Sigmoid colon (tissue), 7 donors: ENCODE measurements at places on chromosomes 5 and 9. TPM values are rescaled to one million over a fixed set of nuclear protein-coding genes. Genes with fewer than 3 reads are reported as not detected.

Gene SPARC
- polyA plus RNA-seq = 47.6 TPM

Gene HINT1
- polyA plus RNA-seq = 744 TPM

Gene C7
- 131 TPM for polyA plus RNA-seq

Gene HAND1
- not detected for polyA plus RNA-seq

Gene PKD2L2
- not detected for polyA plus RNA-seq

Gene OR1J2
- polyA plus RNA-seq = not detected

Gene TSSK1B
- not detected for polyA plus RNA-seq

Gene SMC5
- 11.4 TPM for polyA plus RNA-seq

Gene SUSD3
- 0.92 TPM for polyA plus RNA-seq

Gene UGT3A1
- not detected for polyA plus RNA-seq

DNA sequence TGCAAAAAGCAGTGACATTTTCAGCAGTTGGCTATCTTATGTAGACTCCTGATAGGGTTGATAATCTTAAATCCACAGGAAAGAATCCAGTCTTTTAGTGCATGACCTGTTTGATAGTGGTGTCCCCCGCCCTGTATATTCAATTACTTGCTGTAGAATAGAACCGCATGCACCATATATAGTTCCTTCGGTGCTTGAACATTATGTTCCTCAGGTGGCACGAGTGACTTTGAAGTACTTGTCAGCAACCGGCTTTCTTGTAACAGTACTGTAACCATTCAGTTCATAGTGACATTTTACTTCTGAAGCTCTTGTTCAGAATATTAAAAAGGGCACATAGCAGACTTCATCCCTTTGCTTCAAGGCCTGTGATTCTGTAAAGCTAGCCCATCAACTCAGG is 163.2 kb upstream of the KLF9 start:
- H3K27me3 ChIP-seq = no peaks in the 10 kb centered on the region
- no peak for DNase-seq
- H3K36me3 ChIP-seq = no peaks in the 10 kb centered on the region
- H3K27ac ChIP-seq = peak overlapping the region; percentile 63

DNA sequence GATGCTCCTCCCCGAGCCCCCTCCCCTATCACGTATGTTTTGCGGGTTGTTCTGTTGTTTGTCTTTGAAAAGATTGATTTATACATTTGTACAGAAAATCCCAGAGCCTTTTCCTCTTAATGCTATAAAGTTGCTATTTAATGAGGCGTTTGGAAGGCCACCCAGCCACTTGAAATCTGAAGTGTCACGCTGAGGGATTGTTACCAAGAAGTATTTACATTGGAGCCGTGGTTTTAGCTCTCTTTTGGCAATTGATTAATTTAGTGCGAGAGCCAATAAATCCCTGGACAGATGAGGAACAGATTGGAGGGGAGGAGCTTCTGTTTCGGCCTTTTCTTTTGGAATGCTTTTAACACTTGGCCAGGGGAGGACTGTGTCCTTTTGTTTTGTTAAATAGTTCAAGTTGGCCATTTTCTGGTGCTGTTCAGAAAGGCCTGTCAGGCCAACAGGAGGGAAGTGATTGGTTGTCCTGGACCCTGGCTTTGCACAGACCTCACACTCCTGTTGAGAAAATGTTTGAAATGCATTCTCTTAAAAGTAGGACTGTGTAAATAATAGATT is 250.2 kb downstream of the PDZD2 start:
- no peak overlapping the region for H3K4me3 ChIP-seq
- H3K36me3 ChIP-seq = no peaks in the 10 kb centered on the region
- H3K27ac ChIP-seq = peak overlapping the region; percentile 16

GRCh38 chr9:93057703-93058354 is 672 bp upstream of the SUSD3 start:
- H3K27ac ChIP-seq = no peak overlapping the region
- H3K27me3 ChIP-seq = no peaks in the 10 kb centered on the region
- H3K36me3 ChIP-seq = no peaks in the 10 kb centered on the region
- peaks cover 17% of the 10 kb centered on the region for H3K4me1 ChIP-seq

DNA sequence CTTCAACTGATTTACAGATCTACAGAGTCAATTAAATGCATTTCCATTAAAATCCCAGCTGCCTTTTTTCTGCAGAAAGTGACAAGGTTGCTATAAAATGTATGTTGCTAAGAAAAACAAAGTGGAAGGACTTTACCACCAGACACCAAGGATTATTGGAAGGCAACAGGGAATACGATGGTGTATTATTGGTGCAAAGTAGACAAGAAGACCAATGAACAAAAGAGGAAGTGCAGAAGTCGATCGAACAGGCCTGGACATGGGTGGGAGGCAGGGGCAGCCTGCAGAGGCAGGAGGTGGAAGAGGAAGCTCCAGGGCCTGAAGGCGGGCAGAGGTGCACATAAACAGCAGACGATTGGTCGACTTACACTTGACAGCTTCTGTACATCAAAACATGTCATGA is 10.6 kb upstream of the SLC6A19 start:
- H3K27ac ChIP-seq = no peak overlapping the region
- no peak for DNase-seq
- no peaks in the 10 kb centered on the region for H3K36me3 ChIP-seq
- H3K4me1 ChIP-seq = no peaks in the 10 kb centered on the region

- H3K4me3 ChIP-seq = no peak overlapping the region
- no peak for DNase-seq
- H3K4me1 ChIP-seq = no peaks in the 10 kb centered on the region
- H3K27ac ChIP-seq = no peak overlapping the region
- no peaks in the 10 kb centered on the region for H3K27me3 ChIP-seq
These were observed 27.9 kb upstream of the GLDC start for GRCh38 chr9:6673326-6674025.

- H3K36me3 ChIP-seq = peaks cover 12% of the 10 kb centered on the region
- no peaks in the 10 kb centered on the region for H3K4me1 ChIP-seq
- no peak overlapping the region for H3K27ac ChIP-seq
- no peak for DNase-seq
- H3K27me3 ChIP-seq = no peaks in the 10 kb centered on the region
- H3K4me3 ChIP-seq = no peak overlapping the region
These were observed 111.1 kb downstream of the WNK2 start for GRCh38 chr9:93295031-93295430.

- H3K27me3 ChIP-seq = no peaks in the 10 kb centered on the region
- H3K27ac ChIP-seq = no peak overlapping the region
- no peaks in the 10 kb centered on the region for H3K36me3 ChIP-seq
- H3K4me3 ChIP-seq = no peak overlapping the region
- no peaks in the 10 kb centered on the region for H3K4me1 ChIP-seq
These were observed 439.9 kb upstream of the KLF4 start for GRCh38 chr9:107929443-107929842.

DNA sequence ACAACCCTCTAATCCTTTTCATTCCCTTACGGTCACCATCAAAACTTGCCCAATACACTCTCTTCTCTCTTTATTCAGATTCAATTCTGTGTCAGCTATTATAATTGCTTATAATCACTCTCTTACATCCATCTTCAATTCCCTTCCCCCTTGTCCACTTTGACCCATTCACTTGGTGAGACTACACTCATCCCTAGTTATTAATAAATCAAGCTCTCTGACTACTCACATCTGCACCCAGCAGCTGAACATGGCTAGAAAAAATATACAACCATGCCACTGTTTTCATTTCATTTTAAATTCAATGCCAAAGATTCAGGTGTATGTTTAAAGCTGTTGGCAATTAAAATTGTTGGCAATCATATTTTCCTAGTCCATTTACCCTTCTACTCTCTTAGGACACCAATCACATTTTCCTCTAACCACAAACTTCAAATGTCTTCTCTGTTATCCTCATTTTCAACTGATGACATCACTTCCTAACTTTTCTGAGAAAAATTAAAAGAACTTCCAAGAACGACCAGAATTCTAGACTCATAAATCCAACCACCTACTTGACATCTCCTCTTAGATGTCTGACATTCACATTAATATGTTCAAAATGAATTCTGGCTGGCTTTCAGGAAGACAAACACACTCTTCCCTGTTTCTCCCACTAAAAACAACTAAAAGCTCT is 5.5 kb downstream of the C5orf15 start:
- no peak for DNase-seq
- no peaks in the 10 kb centered on the region for H3K27me3 ChIP-seq
- H3K36me3 ChIP-seq = no peaks in the 10 kb centered on the region
- no peak overlapping the region for H3K4me3 ChIP-seq
- H3K4me1 ChIP-seq = peaks cover 12% of the 10 kb centered on the region
- no peak overlapping the region for H3K27ac ChIP-seq

DNA sequence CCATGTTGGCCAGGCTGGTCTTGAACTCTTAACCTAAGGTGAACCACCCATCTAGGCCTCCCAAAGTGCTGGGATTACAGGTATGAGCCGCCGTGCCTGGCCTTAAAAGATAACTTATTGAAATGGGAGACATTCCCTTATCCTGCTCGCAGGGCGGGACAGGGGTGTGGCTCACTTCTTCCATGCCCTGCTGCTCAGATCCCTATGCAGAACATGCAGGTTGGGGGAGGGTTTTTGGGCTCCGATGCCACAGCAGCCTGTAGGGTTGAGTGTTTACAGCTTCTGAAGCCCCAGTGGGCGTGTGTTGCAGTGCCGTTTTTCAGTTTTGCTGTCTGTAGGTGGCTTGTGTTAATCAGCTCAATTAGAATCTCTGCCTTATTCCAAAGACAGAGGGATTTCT is 108.0 kb upstream of the BRINP1 start:
- DNase-seq = peak; percentile 61
- no peak overlapping the region for H3K27ac ChIP-seq
- no peak overlapping the region for H3K4me3 ChIP-seq
- H3K27me3 ChIP-seq = no peaks in the 10 kb centered on the region
- H3K4me1 ChIP-seq = no peaks in the 10 kb centered on the region

DNA sequence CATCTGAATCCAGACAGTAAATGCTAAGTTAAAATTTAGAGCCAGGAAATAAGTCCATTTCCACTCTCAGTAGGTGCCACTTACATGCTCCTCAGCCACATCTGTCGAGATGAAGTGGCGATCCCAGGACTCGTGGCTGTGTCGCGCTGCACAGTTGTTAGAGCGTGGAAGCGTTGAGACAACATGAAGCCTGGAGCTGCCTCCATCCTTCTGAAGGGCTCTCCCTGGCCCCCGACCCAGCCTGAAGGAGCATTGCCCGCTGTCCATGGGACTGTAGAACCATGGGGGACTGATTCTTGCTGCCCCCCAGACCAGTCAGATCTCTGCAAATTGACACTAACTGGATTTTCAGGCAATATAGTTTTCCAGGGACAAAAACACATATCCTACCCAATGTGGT is 58.9 kb downstream of the IRX1 start:
- no peak overlapping the region for H3K27ac ChIP-seq
- DNase-seq = no peak
- H3K27me3 ChIP-seq = no peaks in the 10 kb centered on the region
- no peaks in the 10 kb centered on the region for H3K36me3 ChIP-seq
- no peaks in the 10 kb centered on the region for H3K4me1 ChIP-seq
- no peak overlapping the region for H3K4me3 ChIP-seq

GRCh38 chr5:136563489-136563888 is 198.1 kb upstream of the TRPC7 start:
- DNase-seq = no peak
- no peaks in the 10 kb centered on the region for H3K4me1 ChIP-seq
- H3K27me3 ChIP-seq = no peaks in the 10 kb centered on the region
- no peak overlapping the region for H3K27ac ChIP-seq
- no peak overlapping the region for H3K4me3 ChIP-seq

- no peaks in the 10 kb centered on the region for H3K27me3 ChIP-seq
- peaks cover 27% of the 10 kb centered on the region for H3K4me1 ChIP-seq
- H3K36me3 ChIP-seq = no peaks in the 10 kb centered on the region
- H3K27ac ChIP-seq = no peak overlapping the region
- no peak overlapping the region for H3K4me3 ChIP-seq
These were observed 168.2 kb downstream of the CD180 start for GRCh38 chr5:67028371-67028770.

GRCh38 chr9:93094658-93095204 is 1.3 kb upstream of the CARD19 start:
- H3K27ac ChIP-seq = peak overlapping the region; percentile 94
- H3K4me1 ChIP-seq = peaks cover 50% of the 10 kb centered on the region
- H3K27me3 ChIP-seq = no peaks in the 10 kb centered on the region
- peak overlapping the region; percentile 53 for H3K4me3 ChIP-seq

GRCh38 chr5:151179489-151179840 is 21.9 kb upstream of the ANXA6 start:
- peaks cover 64% of the 10 kb centered on the region for H3K36me3 ChIP-seq
- DNase-seq = peak; percentile 24
- H3K27me3 ChIP-seq = no peaks in the 10 kb centered on the region
- H3K4me3 ChIP-seq = no peak overlapping the region

- no peak overlapping the region for H3K4me3 ChIP-seq
- no peak overlapping the region for H3K27ac ChIP-seq
These were observed 212.0 kb downstream of the KDM4C start for GRCh38 chr9:6969805-6970204.

DNA sequence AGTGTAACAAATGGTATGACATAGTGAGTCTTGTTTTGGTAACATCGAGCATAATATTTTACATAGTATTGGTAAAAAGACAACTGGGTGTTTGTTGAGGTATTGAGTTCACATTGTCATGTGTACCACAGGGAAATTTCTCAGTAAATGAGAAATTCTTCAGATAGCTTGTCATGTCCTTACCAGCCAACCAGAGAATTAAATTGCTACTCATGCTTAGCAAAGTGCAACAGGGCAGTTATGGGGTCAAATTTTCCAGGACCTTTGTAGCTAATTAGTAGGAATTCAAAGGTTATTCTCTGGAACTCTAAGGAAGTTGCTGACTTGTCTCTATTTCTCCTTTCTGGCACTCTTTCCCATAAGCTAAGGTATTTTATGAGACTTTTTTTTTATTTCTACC is 595.7 kb downstream of the EFNA5 start:
- H3K36me3 ChIP-seq = no peaks in the 10 kb centered on the region
- no peak for DNase-seq

GRCh38 chr9:19375538-19375937 is 4.5 kb downstream of the RPS6 start:
- H3K27ac ChIP-seq = no peak overlapping the region
- no peak for DNase-seq
- no peaks in the 10 kb centered on the region for H3K27me3 ChIP-seq
- H3K4me3 ChIP-seq = no peak overlapping the region
- H3K36me3 ChIP-seq = peaks cover 45% of the 10 kb centered on the region

- no peaks in the 10 kb centered on the region for H3K27me3 ChIP-seq
- no peak overlapping the region for H3K4me3 ChIP-seq
- no peak overlapping the region for H3K27ac ChIP-seq
- no peak for DNase-seq
- no peaks in the 10 kb centered on the region for H3K4me1 ChIP-seq
- no peaks in the 10 kb centered on the region for H3K36me3 ChIP-seq
These were observed 43.7 kb upstream of the HAND1 start for GRCh38 chr5:154521756-154522155.

DNA sequence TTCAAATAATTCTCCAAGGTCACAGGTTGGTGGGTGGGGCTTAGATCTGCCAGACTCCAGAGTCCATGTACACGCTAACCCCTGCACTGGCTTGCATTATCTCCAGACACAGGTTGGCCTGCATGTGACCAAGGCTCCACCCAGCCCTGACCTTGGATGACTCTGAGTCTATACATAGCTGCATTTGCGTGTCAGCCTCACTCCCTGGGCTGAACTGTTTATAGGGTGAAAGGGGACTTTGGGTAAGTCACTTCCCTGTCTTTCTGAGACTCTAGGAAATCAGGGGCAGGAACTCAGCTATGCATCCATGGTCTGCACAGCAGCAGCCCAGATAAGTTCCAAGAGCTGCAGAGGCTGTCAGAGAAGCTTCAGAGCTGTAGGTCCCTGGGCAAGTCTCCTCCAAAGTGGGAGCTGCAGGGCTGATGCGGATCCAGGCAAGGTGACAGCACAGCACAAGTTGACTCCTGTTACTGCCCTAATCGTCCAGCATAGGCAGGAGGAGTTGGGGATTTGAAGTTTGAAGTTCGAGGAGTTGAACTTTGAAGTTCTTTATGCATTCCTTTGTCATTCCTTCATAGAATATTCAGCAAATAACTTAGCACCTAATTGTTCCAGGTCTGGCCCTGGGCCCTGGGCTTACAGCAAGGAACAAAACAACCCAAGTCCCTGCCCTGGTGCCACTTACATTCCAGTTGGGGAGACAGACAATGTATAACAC is 53.4 kb downstream of the SLC22A5 start:
- H3K4me1 ChIP-seq = peaks cover 88% of the 10 kb centered on the region
- H3K27me3 ChIP-seq = no peaks in the 10 kb centered on the region
- H3K36me3 ChIP-seq = no peaks in the 10 kb centered on the region
- no peak for DNase-seq
